Right lobe of liver (tissue), 6 donors: ENCODE measurements at places on chromosomes 12 and 14.

GRCh38 chr12:104243551-104243950, 28.0 kb downstream of the TXNRD1 start:
- DNase-seq = no peak
- no peak overlapping the region for H3K27ac ChIP-seq
- no peaks in the 10 kb centered on the region for H3K27me3 ChIP-seq
- H3K4me1 ChIP-seq = no peaks in the 10 kb centered on the region
- H3K36me3 ChIP-seq = no peaks in the 10 kb centered on the region
- H3K4me3 ChIP-seq = no peak overlapping the region

DNA sequence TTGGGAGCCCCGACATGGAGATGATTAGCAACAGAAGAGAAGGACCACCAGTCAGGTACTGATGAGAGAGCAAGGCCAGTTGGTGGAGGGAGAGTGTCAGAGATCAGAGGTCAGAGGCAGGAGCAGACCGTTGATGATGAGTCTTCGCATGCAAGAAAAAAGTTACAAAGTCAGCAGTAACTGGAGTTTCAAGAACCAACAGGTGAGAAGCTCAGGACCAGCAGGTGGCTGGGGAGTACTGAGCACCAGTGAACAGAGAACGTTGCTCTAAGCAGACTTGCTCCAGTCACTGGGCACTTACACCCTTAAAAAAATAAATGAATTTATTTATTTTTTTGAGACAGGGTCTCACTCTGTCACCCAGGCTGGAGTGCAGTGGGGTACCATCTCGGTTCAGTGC, 44.5 kb upstream of the KCNA1 start:
- H3K27me3 ChIP-seq = no peaks in the 10 kb centered on the region
- H3K4me1 ChIP-seq = no peaks in the 10 kb centered on the region
- H3K27ac ChIP-seq = no peak overlapping the region
- no peaks in the 10 kb centered on the region for H3K36me3 ChIP-seq
- no peak for DNase-seq

- no peaks in the 10 kb centered on the region for H3K36me3 ChIP-seq
- no peak overlapping the region for H3K4me3 ChIP-seq
- DNase-seq = no peak
- no peaks in the 10 kb centered on the region for H3K27me3 ChIP-seq
- H3K4me1 ChIP-seq = no peaks in the 10 kb centered on the region
These were observed 4.2 kb downstream of the VASH1 start for GRCh38 chr14:76765461-76765931.

- no peaks in the 10 kb centered on the region for H3K4me1 ChIP-seq
- H3K27me3 ChIP-seq = no peaks in the 10 kb centered on the region
- H3K4me3 ChIP-seq = no peak overlapping the region
- H3K36me3 ChIP-seq = no peaks in the 10 kb centered on the region
- no peak overlapping the region for H3K27ac ChIP-seq
- DNase-seq = no peak
These were observed 712.6 kb upstream of the TBX3 start for GRCh38 chr12:115396567-115396966.

DNA sequence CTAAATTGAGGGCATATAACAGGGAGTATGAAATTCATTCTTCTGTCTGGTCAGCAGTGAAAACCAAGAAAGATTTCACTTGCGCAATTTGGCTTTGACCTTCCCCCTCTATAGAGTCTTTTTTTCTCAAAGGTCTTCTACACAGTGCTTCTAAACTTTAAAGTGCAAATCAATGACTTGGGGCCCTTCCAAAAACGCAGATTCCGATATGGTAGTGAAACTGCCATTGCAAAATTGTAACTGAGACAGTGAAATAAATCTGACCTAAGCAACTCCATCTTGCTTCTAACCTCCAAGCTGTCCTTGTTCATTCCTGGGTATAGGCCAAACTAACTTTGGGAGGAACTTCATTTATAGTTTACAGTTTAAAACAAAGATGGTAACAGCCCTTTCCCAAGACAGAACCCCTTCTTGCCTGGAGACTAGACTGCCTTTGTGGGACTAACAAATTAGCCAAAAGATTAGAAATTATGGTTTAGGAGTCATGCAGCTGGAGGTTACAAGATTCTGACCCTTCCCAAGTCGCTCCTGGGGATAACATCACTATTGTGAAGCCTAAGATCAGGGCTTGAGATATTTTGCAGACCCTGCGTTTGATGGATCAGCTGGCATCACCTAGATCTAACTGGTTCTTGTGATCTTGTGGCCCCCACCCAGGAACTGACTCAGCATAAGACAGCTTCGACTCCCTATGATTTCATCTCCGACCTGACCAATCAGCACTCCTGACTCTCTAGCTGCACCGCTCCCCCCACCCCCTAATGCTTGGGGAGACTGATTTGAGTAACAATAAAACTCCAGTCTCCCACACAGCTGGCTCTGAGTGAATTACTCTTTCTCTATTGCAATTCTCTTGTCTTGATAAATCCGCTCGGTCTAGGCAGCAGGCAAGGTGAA, 5.0 kb downstream of the SLC25A21 start:
- H3K27me3 ChIP-seq = no peaks in the 10 kb centered on the region
- no peak overlapping the region for H3K4me3 ChIP-seq
- no peaks in the 10 kb centered on the region for H3K4me1 ChIP-seq
- DNase-seq = no peak
- H3K27ac ChIP-seq = no peak overlapping the region
- H3K36me3 ChIP-seq = no peaks in the 10 kb centered on the region

- no peak overlapping the region for H3K27ac ChIP-seq
- no peaks in the 10 kb centered on the region for H3K27me3 ChIP-seq
- no peak for DNase-seq
- no peaks in the 10 kb centered on the region for H3K36me3 ChIP-seq
These were observed 77.9 kb downstream of the BHLHE41 start for GRCh38 chr12:26046906-26047305.

DNA sequence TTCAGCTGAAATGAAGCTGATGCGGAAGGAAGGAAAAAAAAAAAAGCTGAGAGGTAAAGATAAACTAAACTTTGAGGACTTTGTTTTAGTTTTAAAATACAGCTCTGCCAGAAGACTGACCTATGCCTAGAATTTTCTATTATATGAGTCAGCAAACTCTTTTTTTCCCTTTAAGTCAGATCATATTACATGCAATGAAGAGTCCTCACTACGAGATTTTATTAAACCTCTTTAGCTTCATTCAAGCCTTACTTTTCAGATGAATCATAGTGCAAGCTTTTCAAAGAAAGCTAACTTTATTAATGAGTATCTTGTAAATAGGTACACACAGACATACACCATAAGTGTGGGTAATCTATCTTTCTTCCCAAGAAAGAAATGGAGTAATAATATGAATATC, 57.8 kb upstream of the FSCB start:
- H3K27me3 ChIP-seq = no peaks in the 10 kb centered on the region
- no peaks in the 10 kb centered on the region for H3K36me3 ChIP-seq
- H3K4me1 ChIP-seq = no peaks in the 10 kb centered on the region
- H3K4me3 ChIP-seq = no peak overlapping the region
- no peak overlapping the region for H3K27ac ChIP-seq

- no peaks in the 10 kb centered on the region for H3K4me1 ChIP-seq
- H3K27me3 ChIP-seq = no peaks in the 10 kb centered on the region
- H3K4me3 ChIP-seq = no peak overlapping the region
- no peak for DNase-seq
- H3K27ac ChIP-seq = no peak overlapping the region
These were observed 509.4 kb downstream of the GALC start for GRCh38 chr14:87483271-87484260.

DNA sequence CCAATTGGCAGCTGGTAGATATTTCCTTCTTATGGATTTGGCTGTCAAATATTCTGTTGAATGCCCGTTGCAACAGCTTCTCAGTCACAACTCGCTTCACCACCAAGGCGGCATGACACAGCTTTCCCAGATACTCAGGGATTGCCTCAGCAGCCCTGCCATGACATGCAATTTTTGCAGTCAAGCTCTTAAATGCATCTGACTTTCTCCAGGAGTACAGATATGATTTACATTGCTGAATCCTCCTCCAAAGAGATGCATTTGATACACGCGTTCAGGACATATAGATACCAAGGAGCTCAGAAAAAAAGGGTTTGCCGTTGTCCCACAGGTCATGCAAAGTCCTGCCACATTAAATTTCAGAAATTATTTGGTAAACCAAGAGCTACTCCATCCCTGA, 6.5 kb downstream of the KRT5 start:
- H3K27ac ChIP-seq = no peak overlapping the region
- no peaks in the 10 kb centered on the region for H3K36me3 ChIP-seq
- H3K4me3 ChIP-seq = no peak overlapping the region
- H3K27me3 ChIP-seq = no peaks in the 10 kb centered on the region
- H3K4me1 ChIP-seq = no peaks in the 10 kb centered on the region
- DNase-seq = no peak

GRCh38 chr12:53184828-53185227, 4.1 kb upstream of the CSAD start:
- DNase-seq = no peak
- no peaks in the 10 kb centered on the region for H3K27me3 ChIP-seq
- no peaks in the 10 kb centered on the region for H3K4me1 ChIP-seq
- H3K4me3 ChIP-seq = no peak overlapping the region
- H3K27ac ChIP-seq = no peak overlapping the region

GRCh38 chr12:7434670-7435069, 9.3 kb downstream of the CD163L1 start:
- H3K4me1 ChIP-seq = no peaks in the 10 kb centered on the region
- no peak overlapping the region for H3K4me3 ChIP-seq
- no peak overlapping the region for H3K27ac ChIP-seq
- H3K27me3 ChIP-seq = no peaks in the 10 kb centered on the region
- H3K36me3 ChIP-seq = no peaks in the 10 kb centered on the region
- DNase-seq = no peak

GRCh38 chr12:24198070-24198469, 248.6 kb upstream of the SOX5 start:
- H3K27me3 ChIP-seq = no peaks in the 10 kb centered on the region
- H3K36me3 ChIP-seq = no peaks in the 10 kb centered on the region
- no peaks in the 10 kb centered on the region for H3K4me1 ChIP-seq
- no peak for DNase-seq
- H3K27ac ChIP-seq = no peak overlapping the region
- H3K4me3 ChIP-seq = no peak overlapping the region

DNA sequence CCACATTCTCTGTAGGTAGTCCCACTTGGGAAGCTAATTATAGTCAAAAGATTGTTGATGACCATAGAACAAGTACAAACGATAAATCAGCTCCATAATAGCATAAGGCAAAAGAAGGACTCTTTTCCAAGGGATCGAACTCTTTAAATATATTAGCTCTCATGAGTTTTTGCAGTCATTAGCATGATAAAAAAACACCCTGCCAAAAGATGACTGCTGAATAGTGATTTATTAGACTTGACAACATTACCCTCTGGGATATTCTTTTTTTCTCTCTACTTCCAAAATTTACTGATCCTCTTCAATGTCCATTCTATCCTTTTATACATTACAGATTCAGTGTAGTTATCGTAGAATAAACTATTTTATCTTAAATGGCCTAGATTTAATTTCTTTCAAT, 14.2 kb downstream of the EPYC start:
- H3K27ac ChIP-seq = no peak overlapping the region
- no peak overlapping the region for H3K4me3 ChIP-seq
- H3K27me3 ChIP-seq = no peaks in the 10 kb centered on the region
- H3K4me1 ChIP-seq = no peaks in the 10 kb centered on the region

GRCh38 chr14:102027951-102028350, 58.9 kb downstream of the HSP90AA1 start:
- no peak for DNase-seq
- no peaks in the 10 kb centered on the region for H3K27me3 ChIP-seq
- H3K4me1 ChIP-seq = no peaks in the 10 kb centered on the region
- no peak overlapping the region for H3K27ac ChIP-seq

DNA sequence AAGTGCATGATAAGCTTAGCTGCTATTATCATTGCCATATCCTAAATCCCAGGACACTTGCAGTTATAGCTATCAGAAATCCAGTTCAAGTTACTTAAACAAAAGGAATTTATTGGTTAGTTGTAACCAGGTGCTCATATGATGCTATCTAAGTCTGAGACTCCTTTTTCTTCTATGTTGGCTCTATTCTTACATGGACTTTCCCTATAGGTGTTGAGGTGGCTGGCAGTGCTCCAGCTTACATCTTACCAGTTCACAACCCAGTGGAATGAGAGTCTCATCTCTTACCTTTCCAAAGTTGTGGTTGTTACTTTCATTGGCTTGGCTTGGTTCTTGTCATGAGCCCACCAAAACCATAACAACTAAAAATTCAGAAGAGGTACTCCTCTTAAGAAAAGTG, 94.6 kb downstream of the DACT1 start:
- H3K4me1 ChIP-seq = no peaks in the 10 kb centered on the region
- H3K4me3 ChIP-seq = no peak overlapping the region
- no peak overlapping the region for H3K27ac ChIP-seq

GRCh38 chr14:102692334-102692733, 84.9 kb upstream of the TRAF3 start:
- no peak overlapping the region for H3K27ac ChIP-seq
- H3K27me3 ChIP-seq = no peaks in the 10 kb centered on the region
- no peak overlapping the region for H3K4me3 ChIP-seq
- H3K36me3 ChIP-seq = no peaks in the 10 kb centered on the region

DNA sequence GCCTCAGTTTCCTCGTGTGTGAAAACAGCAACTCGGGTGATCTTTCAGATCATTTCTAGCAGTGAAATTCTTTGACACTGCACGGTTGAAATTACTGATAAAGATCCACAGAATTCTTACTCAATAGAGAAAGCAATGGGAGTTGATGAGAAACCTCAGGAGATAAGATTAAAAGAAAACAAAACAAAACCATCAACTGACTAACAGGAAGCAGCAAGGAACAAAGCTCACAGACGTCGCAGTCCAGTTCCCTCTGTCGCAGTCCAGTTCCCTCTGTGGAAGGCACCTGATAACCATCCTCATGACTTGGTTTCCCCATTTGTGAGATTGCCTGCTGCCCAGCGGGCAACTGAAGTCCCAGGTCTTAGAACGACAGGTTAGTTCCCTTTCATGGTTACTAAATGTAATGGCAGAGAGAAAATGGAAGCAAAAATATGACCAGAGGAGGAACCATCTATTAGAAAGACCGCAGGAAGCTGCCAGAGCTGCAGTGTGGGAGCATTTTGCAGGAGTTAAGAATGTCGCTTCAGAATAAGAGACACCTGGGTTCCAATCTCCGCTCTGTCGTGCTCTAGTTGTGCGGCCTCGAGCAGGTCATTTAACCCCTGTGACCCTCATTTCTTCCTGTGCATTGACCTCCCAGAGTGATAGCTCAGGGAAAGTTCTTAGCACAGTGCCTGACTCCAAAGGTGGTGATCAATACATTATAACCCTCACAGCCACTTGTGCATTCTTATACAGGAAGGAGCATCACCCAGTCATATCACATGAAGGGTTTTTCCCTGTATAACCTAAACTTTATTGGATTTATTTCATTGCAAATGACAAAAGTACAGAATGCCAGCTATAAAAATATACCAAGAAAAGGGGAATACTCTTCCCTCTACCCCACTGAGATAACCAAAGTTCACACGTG, 5.1 kb upstream of the MED13L start:
- no peaks in the 10 kb centered on the region for H3K4me1 ChIP-seq
- no peak for DNase-seq
- no peak overlapping the region for H3K27ac ChIP-seq

DNA sequence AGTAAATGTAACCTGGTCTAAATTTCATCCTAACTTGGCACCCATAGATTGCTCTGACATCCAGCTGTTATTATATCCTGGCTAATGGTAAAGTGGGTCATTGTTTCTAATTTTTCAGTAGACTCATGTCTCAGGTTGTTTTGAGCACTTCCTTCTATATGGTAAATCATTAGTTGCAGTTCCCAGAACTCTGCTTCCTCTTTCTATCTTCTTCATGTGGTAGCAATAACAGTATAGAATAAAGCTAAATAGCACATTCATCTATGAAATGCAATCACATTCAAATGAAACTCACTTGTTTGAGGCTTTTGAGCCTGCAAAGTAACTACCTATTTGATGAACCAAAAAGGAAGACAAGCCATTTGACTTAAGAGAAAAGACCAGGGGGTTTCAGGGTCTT, 65.1 kb upstream of the GZMB start:
- no peak for DNase-seq
- no peak overlapping the region for H3K4me3 ChIP-seq
- no peaks in the 10 kb centered on the region for H3K36me3 ChIP-seq
- H3K27me3 ChIP-seq = no peaks in the 10 kb centered on the region
- H3K27ac ChIP-seq = no peak overlapping the region
